Pons (tissue), 1 donor: ENCODE measurements at places on chromosomes 12 and 14.

DNA sequence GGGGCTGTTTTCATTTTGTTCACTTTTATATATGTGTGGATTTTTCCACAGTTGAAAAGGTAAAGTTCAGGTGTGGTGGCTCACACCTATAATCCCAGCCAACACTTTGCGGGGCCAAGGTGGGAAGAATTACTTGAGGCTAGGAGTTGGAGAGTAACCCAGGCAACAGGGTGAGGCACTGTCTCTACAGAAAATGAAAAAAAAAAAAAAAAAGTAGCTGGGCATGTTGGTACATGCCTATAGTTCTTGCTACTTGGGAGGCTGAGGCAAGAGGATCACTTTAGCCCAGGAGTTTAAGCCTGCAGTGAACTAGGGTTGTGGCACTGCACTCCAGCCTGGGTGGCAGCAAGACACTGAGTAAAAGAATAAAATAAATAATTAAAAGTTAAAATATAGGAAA is 326.5 kb downstream of the NAV3 start:
- no peak for DNase-seq

GRCh38 chr14:96162741-96163140 is 41.9 kb upstream of the BDKRB2 start:
- no peak for DNase-seq

DNA sequence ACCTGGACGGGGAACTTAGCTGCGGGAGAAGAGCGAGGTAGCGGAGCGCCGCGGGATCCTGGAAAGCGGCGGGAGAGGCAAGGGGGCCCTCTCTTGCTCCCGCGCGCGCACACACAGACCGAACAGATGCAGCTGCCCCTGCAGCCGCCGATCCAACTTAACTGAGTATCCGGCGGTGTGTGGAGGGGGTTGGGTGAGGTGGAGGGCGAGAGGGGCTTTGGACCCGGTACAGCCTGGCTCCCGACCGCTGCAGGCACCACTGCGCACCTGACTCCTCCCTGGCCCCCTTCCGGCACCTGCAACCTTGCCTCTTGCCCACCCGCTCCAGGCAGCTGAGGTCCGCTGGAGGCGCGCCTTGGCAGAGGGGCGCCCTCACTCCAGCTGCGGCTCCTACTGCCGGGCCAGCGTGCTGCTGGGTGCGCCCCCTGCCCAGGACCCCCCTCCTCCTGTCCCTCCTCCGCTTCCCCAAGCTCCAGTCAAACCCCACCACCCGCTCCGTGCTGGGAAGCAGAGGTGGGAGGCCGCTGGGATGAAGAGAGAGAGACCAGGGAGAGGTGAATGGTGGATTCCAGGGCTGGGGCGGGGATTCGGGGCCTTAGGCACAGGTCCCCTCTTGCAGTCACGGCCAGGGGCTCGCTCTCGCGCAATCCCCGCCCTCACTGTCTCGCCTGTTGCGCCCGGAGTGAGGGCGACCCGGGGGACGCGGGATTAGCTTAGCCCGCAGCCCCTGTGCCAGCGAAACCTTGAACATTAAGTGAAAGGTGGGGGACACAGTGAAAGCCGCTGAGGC is 2.6 kb downstream of the DIO3 start:
- no peak for DNase-seq

DNA sequence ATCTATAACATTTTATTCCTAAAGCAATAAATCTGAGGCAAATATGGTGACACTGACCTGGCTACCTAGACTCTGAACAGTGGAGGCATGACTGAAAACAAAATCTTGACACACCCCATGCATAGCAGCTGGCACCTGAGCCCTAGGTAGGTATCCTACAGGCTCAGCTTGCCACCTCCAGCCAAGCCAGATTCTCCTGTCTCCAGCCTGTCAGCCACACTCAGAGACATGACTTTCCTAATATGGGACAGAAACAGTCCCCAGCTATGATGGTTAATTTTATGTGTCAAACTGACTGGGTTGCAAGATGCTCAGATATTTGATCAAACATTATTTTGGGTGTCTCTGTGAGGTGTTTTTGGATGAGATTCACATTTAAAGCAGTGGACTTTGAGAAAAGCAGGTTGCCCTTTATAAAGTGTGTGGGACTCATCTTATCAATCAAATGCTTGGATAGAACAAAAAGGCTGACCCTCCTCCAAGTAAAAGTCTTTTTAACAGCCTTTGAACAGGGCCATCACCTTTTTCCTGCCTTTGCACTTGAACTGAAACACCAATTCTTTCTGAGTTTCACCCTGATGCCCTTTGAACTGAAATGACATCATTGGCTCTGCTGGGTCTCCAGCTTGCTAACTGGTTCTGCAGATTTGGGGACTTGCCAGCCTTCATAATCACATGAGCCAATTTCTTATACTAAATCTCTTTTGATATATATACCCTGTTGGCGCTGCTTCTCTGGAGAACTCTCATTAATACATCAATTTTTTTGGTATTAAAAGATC is 125.4 kb downstream of the LLPH start:
- no peak for DNase-seq

DNA sequence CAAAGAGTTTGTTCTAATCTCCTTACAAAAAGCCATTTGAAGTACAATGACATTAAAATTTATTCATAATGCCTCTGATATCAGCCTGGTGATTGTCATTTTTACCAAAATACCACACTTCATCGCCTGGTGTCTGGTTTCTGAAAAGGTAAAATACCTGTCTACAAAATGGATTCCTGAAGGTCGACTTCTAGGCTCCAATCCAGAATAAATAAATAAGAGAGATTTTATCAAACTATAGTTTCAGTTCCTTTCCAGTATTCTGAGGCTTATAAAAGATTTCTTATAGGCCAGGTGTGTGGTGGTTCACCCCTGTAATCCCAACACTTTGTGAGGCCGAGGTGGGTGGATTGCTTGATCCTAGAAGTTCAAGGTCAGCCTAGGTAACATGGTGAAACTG is 340.7 kb downstream of the SLC16A7 start:
- DNase-seq: no peak

DNA sequence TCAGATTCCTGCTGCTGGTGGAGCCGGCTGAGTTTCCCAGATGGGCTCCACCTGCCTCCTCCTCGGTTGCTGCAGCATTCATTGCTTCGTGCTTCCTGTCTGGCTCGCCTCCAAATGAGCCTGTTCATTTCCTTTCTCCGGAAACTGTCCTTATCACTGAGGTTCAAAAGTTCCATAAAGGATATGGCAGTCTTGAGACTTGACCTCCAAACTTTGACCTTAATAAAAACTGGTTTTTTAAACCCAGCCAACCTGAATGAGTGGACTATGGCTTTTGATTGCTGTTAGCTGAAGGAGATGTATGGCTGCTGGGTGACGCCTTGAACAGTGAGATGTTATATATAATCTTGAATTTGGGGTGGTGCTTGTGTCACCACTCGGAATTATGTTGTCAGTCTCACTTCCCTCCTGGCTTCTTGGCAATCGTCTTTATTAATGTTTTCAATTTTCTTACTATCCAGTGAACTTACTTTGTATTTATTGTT is 62.7 kb downstream of the RASSF3 start:
- no peak for DNase-seq

- DNase-seq: no peak
These were observed 474.8 kb downstream of the TMTC2 start for GRCh38 chr12:83161456-83161855.

DNA sequence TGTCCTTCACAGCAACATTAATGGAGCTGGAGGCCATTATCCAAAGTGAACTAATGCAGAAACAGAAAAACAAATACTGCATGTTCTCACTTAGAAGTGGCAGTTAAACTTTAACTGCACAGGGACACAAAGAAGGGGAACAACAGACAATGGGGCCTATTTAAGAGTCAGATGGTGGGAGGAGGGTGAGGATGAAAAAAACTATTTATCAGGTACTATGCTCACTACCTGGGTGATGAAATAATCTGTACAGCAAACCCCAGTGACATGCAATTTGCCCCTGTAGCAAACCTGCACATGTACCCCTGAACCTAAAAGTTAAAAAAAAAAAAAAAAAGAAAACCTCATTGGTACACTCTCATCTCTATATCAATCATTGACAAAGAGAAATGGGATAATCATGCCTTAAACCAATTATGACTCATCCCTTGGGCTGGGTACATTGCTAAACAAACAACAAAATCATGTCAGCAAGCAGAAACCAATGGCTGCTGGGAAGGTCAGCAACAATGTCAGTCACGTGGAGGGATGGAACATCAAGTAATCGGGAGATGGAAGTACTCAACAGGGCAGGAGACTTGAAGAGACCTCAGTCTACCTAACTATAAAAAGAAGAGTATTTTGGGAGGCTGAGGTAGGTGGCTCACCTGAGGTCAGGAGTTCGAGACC is 479.2 kb downstream of the RMST start:
- DNase-seq: no peak

GRCh38 chr14:69685716-69686115 is 74.3 kb downstream of the SUSD6 start:
- peak; percentile 76 for DNase-seq

DNA sequence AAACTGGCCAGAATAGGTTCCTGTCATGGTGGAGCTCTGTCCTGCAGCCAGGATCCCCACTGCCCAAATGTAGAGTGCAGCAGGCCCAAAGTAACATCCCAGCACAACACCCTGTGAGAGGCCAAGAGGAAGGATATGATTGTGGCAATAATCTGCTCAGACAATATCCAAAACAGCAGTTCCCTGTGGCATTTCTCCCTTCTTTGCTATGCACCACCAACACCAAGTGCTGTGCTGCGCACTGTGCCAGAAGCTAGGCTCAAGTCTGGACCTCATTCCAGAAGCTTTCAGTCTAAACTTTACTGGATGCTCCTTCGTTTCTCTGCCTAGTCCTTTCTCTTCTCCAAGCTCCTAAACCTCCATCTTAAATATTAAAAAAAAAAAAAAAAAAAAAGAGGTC is 33.4 kb downstream of the SLC11A2 start:
- DNase-seq: peak; percentile 59

DNA sequence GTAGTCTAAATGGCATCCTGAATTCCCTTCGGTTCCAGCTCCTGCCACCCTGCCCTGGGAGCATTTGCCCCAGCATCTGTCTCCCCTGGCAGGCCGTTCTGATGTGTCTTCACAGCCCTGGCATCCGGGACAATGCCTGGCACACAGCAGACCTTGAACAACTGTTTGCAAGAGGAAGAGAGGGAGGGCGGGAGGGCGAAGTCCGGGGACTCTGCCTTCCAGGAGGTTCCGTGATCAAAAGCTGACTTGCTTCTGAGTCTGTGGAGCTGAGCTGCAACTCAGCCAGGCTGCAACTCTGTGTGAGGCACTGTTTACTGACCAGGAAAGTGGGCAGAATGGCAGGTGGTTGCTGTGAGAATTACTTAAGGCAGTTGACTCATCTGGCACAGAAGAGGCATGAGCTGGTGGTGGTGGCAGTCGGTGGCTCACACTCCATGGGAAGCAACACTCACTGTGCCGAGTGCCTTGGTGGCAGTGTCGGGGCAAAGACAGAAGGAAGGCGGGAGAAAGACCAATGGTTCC is 61.1 kb upstream of the DLK1 start:
- peak; percentile 26 for DNase-seq
